ENCODE measurements at places on chromosomes 4 and X.

DNA sequence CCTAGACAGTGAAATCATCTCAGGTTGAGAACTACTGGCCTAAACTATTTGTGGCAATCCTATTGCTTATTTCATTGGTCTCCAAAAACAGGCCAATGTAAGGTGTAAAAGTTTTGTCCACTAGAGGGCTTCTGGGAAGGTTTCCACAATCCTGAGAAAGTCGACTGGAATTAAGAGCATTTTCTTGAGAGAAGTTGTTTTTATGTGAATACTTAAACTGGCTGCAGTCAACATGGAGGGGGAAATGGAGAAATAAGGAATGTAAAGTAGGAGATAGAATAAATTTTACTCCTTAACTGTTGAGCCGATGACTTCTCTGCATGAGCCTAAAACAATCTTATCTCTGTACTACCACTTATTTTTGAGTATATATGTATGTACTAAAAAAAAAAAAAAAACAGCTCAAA is 11.0 kb upstream of the EIF4E start:
- DNase-seq: no peak

DNA sequence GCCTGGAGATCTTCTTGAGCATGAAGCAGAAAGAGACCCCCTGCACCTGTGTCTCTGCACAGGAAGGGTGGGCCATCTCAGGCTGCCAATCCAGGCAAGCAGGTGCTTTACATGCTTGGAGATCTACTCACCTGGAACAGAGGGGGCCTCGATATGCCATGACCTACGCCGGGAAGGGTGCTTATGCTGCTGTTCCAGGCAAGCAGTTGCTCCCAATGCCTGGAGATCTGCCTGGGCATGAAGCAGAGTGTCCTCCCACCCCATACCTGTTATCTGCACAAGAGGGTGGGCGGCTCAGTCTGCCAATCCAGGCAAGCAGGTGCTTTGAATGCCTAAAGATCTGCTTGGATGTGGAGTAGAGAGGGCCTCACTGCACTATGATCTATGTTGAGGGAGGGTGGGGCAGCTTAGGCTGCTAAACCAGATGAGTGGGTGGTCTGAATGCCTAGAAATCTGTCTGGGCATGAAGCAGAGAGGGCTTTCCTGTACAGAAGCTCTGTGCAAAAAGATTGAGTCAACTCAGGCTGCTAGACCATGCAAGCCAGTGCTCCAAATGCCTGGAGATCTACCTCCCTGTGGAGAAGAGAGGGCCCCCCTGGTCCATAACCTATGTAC is 104.5 kb upstream of the QRFPR start:
- DNase-seq: no peak

GRCh38 chr4:15682242-15683142 is 865 bp downstream of the FAM200B start:
- no peak for DNase-seq

DNA sequence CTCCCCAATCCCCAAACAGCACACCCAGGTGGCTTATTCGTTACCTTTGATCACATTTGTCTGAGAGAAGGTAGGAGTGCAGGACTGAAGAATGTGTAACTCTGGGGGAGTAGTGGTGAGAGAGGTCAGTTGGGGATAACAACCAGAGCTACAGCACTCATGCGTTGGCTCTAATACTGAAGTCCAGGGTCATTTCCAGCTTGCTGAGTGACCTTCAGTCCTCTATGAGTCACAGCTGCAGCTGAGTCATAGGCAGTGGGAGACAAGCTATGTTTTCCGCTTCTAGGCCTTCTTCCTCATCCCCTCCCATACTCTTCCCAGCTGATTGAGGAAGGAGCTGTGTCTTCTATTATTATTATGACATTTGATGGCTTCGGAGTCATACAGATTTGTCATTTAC is 31.6 kb upstream of the CT47C1 start:
- no peak for DNase-seq

DNA sequence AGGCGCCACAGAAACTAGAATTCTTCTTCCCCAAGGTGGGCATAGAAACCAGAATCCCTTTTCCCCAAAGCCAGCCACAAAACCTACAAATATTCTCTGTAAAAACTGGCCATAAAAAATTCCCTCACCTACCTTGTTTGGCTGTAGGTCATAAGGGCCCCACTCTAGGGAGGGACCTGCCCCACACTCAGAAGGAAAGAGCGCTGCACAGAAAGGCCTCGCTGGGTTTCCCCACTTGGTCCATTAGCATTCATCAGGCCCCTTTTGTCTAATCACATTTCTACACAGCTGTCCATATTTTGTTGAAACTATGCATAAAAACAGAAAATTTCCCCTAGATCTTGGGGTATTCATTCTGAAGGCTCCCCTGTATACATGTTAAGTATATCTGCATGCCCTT is 54.1 kb downstream of the PHKA2 start:
- DNase-seq: no peak

- no peak for DNase-seq
Measured at GRCh38 chr4:84875636-84876371, 90.7 kb downstream of the WDFY3 start.

DNA sequence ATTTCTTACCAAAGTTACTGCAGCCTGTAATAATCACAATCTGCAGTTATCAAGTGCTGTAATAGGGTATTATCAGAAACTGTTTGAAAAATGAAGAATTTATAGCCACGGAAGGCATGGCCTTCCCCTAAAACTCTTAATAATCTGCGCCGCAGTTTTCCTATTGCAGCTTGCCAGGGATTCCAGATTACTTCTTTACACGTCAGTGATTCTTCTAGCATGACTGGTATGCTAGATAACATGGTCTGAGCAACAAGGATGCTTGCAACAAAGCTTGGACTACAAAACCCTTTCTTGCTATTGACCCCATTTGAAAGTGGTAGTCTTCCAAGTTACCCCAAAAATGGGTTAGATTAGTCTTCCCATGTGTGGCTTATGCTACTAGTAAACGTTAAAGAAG is 47.2 kb upstream of the GK2 start:
- DNase-seq: no peak

- DNase-seq: no peak
Measured at GRCh38 chr4:168643111-168643795, 146.4 kb downstream of the PALLD start.

DNA sequence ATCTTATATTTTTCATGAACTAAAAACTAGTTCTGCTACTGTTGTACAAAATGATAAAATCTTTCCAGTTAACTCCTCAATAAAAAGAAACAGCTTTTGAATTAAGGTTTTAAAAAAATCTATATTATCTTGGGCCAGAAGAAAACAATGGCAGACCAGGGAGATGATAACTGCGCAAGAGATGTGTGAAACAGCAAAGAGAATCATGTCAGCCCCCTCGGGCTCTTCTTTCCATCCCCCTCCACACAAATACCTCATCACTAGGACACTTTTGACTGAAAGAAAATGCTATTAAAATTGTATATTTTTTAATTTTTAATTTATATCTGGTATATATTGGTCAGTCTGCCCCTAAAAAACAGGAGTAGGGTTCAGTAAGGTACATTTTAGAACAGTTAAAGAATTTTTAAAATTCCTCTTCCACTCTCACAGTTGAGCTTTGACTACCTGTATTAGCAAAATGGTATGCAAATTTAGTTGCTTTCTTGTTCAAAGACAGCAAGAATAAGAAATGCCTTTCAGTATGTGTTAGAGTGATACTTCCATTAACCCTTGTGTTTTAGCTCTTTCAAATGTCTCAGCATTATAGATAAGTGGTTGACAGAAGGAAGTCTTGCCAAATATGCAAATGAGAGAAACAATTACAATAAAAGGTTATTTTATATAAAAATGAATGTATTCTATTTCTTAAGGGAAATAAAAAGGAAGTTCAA is 36.4 kb upstream of the LCORL start:
- DNase-seq: no peak

DNA sequence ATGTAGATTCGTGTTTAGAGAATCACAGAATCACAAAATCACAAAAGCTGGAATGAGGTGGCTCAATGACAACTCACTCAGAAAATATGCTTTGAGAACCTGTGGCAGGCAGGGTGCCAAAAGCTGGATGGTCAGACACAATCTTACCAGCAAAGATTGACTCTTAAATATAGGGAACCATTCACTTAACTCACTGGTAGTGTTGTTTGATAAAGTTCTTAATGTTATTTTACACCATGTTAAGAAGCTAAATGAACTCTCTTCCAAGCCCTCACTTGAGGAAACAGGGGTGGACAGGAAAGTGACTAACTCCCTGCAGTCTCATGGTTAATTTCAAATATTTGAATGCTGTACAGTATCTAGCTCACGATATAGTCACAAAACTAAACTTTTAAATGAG is 5.7 kb upstream of the SCOC start:
- DNase-seq: no peak

DNA sequence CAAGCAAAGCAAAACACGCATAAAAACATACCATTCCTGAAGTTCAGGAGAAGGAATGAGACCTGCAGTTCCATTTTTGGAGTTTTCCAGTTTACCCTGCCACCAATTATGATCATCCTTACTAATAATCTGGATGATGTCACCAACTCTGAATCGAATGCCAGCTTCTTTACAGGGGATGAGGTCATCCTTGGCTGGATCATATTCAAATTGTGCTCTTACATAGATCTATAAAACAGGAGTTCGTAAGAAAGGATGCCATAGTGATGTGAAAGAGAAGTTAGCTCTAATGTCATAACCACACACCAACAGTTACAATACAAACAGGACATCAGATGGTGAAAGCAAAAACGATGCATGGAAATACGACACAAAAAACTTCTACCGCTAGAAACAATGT is 106.5 kb downstream of the NYX start:
- no peak for DNase-seq

GRCh38 chrX:38563030-38563429 is 1.7 kb downstream of the TSPAN7 start:
- no peak for DNase-seq

GRCh38 chr4:123874063-123874462 is 477.5 kb downstream of the SPRY1 start:
- no peak for DNase-seq

DNA sequence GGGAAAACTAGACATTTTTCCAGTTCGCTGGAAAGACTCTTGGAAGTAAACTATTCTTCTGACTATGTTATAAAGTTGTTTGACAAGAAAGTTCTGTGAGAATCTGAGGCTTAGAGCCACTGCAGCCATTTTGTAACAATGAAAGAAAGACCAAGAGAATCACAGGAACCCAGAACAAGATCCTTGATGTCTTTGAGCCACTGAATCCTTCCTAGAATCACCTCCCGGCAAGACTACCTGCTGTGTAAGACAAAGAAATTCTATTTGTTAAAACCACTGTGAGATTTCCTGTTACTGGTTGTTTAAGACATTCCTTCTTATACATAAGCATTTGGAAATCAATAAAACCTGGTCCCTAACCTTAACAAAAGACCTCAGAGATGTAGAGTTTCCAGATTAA is 175.7 kb upstream of the RASGEF1B start:
- DNase-seq: no peak

GRCh38 chr4:107970063-107970798 is 19.5 kb upstream of the HADH start:
- DNase-seq: no peak

GRCh38 chrX:128106630-128107029 is 54.4 kb upstream of the ACTRT1 start:
- DNase-seq: no peak

- no peak for DNase-seq
Measured at GRCh38 chrX:134246282-134246681, 9.3 kb downstream of the CCDC160 start.

GRCh38 chr4:6874981-6875380 is 34.6 kb upstream of the TBC1D14 start:
- DNase-seq: no peak

GRCh38 chrX:67636532-67636931 is 92.7 kb downstream of the AR start:
- no peak for DNase-seq

DNA sequence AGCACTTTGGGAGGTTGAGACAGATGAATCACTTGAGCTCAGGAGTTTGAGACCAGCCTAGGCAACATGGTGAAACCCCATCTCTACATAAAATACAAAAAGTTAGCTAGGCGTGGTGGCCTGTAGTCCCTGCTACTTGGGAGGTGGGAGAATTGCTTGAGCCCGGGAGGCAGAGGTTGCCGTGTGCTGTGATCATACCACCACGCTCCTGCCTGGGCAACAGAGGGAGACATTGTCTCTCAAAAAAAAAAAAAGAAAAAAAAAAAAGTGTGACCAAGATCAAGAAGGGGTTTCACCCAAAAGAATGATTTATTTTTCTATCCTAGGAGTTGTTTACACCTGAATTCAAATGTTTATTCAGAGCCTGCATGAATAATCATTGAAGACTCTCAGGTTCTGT is 572.4 kb upstream of the GALNT7 start:
- no peak for DNase-seq

GRCh38 chr4:2006956-2007653 is 1.7 kb downstream of the NELFA start:
- no peak for DNase-seq

DNA sequence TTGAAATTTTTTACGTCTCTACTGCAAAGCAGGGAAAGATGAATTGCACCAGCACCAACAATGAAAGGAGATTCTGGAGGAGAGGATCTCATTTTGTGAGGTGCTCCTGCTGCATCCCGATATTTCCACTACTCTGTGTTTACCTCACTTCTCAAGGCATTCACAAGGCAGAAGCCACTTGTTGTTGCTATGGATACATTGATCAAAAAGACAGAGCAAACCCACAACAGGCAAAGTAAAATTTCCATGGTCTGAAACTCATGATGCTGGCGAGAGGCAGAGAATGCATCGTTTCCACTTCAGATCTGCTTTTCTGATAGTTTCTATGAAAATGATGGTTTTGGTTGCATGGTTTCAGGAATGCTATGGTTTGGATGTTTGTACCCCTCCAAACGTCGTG is 323.3 kb downstream of the ASMT start:
- DNase-seq: no peak
